ENCODE measurements at places on chromosomes 7 and 10.

GRCh38 chr10:18197706-18198105 lies 57.5 kb downstream of the CACNB2 start:
- no peak for DNase-seq

- no peak for DNase-seq
These were observed 23.2 kb downstream of the CYP26A1 start for GRCh38 chr10:93096901-93097300.

DNA sequence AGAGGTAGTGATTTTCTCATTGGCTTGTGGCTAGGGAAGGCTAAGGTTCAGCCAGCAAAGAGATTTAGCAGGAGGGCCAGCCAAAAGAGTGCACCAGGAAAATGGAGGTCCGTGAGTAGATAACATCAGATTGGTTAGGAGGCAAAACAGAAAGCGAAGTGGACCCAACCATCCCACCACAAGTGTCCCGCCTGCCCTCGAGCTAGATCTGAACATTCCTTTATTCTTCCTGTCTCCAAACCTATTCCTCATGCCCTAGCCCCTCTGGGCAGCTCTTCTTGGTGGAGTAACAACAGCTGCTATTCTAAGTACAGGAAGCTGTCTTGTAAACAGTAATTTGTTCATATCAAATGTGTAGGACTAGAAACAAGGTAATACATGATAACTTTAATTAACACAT lies 85.7 kb upstream of the BET1 start:
- no peak for DNase-seq

DNA sequence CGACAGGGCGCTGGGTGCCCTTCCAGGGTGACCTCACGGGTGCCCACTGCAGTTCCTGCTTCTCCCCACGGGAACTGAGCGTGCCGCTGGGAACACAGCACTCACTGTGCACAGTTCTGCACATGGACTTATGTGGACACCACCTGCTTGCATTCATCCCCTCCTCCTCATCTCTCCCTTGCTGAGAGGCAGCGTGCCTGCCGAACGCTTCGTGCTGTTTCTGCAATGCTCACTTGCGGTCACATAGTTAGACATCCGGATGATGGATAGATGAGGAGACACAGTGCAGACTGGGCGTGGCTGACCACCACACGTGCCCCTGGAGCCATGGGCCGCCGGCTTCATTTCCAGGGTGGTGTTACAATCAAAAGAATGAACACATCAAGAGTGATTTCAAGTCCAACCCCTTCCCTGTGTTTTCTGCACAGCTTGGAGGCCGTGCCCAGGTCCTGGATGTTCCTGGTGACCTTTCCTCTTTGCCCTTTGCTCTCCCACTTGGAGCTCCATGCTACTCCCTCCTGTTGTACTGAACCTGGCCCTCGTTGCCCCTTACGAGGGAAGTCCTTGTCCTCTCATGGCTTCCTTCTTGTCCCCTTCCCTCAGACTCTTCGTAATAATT lies 119.4 kb downstream of the VIPR2 start:
- no peak for DNase-seq

DNA sequence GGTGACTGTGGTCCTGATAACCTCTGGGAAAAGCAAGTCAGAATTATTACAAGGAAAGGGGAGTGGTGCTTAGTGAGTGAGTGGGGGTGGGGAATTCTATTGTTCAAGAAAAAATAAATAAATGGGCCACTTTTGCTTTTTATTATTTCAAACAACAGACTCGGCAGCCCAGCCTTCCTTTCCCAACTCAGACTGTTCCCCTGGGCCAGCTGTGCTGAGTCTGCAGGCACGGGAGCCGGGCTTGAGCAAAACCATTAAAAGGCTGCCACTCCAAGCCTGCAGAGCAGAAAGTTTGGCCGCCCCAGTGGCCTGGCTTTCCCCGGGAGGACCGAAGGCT lies 90.0 kb downstream of the PLXNA4 start:
- DNase-seq = no peak

DNA sequence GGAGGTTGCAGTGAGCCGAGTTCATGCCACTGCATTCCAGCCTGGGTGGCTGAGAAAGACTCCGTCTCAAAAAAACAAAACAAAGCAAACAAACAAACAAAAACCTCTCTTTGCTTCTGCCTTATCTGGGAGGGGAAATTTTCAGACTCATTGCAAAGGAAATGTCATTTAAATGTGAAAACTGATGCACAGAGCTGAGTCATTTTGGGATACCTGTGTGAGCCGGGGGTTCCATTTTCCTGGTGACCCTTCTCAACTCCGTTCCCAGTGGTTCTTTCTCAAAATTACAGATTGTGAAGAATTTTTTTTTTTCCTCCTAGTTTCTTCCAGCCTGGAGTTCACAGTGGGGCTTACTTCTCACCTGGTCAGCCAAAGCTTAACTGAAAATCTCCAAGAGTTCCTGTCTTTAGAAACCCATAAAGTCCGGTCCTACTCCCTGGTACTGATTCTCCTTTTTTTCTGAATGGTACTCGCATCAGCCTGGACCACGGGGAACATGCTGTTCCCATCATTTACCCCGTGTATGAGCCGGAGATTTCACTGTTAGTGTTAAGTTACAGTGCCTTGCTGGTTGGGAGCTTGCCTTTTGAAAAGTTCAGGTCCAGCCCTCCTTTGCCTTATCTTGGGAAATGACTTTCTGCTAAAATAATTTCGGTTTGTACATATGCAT lies 56.9 kb downstream of the RBM20 start:
- no peak for DNase-seq

Data from stimulated activated CD8-positive, alpha-beta memory T cell treated with anti-CD3 and anti-CD28 coated beads, Interleukin-7, amount 100 ng/mL, for 48 hours (primary cell).